ENCODE measurements at places on chromosomes 12 and 14.

DNA sequence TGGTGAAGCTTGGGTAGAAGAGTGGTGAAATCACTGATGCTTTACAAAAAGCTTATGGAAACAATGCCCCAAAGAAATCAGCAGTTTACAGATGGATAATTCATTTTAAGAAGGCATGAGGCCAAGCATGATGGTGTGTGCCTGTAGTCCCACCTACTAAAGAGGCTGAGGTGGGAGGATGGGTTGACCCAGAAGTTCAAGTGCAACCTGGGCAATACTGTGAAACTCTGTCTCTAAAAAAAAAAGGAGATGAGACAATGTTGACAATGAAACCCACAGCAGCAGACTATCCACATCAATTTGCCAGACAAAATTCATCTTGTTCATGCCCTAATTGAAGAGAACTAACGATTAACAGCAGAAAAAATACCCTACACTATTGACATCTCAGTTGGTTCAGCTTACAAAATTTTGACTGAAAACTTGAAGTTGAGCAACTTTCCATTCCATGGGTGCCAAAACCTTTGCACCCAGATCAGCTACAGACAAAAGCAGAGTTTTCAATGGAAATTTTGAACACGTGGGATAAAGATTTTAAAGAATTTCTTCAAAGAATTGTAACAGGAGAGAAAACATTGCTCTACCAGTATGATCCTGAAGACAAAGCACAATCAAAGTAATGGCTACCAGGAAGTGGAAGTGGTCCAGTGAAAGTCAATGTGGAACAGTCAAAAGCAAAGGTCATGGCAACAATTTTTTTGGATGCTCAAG, 26.7 kb downstream of the BTG1 start:
- no peak for DNase-seq

GRCh38 chr14:72513965-72514659, 379.8 kb downstream of the DPF3 start:
- no peak for DNase-seq

- DNase-seq, result peak; percentile 47
Observed at GRCh38 chr12:20946732-20947131, 136.2 kb downstream of the SLCO1B3 start.

GRCh38 chr12:51247523-51248206, 9.0 kb downstream of the DAZAP2 start:
- no peak for DNase-seq

DNA sequence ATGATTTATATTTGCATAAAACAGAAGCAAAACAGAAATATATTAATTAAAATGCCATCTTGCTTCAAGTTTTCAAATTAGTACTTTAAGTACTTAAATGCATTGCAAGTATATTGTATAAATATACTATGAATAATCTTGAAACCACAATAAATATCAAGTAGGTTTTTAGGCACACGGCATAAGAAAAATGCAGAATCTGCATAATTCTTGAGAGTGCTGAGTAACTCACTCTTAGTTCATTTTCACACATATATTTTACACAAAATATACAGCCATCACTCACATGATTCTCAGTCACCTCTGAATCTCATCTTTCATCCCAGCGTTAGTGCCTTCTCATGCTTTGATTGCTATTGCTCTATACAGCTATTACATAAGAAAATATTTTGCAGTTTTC, 51.9 kb downstream of the SLC6A15 start:
- DNase-seq, result no peak

DNA sequence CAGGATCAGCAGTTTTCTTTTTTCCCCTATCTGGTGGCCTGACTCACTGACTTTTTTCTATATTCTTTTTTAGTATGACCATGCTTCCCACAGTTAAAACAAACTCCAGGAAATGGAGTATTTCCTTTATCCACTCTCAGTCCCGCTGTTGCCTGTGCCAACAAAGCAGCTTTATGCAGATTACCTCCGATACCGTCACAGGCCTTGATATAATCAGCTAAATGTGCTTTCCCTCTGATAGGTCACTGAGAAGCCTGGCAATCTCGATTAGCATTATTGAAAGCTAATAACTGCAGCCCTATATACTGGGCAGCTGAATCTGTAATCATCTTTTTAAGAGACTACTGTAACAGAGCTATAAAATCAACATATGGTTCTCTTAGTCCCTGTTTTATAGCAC, 243.6 kb downstream of the KIF21A start:
- no peak for DNase-seq

DNA sequence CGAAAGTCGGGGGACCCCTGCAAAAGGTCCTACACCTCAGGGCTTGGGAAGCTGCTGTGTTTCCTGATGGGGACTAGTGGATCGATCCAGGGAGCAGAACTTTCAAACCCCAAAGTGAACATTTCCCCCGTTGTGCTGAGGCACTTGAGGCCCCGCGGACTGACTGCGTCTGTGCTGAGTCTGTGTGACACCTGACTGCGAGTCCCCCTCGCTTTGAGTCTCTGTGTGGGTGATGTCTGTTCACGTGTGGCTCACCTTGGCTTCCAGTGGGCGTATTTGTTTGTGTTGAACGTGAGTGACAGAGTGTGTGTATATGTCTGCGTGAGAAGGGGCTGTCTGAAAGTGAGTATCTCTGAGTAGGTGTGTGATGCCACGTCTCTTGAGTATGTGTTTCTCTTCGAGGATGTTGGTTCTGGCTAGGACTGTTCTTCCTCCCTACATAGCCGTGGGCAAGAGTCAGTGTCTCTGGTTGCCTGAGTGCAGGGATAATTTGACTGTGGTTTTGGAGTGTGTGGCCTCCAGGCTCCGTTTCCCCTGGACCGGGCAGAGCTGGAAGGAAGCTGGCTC, 1.3 kb downstream of the TEAD4 start:
- no peak for DNase-seq

DNA sequence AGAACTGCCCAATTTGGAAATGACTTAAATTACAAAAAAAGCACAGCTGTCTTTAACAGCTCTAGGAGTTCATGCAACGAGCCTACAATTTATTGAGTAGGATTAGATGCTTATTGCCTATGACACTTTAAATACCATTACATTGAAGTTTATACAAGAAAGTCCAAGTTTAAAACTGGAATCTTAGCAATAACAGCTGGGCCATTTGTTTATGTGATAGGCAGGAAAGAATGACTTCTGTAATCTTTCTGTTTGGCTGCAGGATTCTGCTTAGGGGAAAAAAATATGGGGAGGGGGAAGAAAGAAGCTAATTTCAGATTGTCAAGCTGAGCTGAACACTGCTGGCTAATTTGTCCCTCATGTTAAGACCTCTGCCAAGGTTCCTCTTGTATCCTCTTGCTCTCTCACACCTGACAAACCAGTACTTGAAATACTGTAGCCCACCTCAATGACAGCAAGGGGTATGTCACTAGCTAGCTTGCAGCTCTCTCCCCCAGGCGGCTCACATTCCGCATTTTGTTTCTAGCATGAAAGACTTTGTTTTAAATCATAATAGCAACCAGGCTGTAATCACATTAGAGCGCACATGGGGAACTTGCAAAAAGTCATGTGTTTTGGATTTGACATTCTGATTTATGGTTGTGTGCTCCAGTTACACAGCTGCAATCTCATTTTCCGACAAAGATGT, 384.8 kb downstream of the BMP4 start:
- no peak for DNase-seq

GRCh38 chr14:34785223-34786006, 71.0 kb upstream of the CFL2 start:
- no peak for DNase-seq

Data from body of pancreas (tissue), 4 donors.